ENCODE measurements at places on chromosomes 3 and 15.

- DNase-seq: no peak
Measured at GRCh38 chr3:45480218-45480617, 91.8 kb downstream of the LARS2 start.

DNA sequence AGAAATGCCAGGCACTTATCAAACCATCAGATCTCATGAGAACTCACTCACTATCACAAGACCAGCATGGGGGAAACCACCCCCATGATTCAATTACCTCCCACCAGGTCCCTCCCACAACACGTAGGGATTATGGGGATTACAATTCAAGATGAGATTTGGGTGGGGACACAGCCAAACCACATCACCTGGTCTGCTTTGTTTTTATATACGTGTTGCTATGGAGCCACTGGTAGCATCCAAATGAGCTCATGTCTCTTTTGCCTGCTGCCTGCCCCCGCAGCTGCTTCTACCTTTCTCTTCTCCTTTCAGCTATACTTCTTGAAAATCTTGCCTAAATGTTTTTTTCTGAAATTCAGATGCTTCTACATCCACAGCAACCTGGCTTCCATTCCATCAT is 26.8 kb upstream of the PCOLCE2 start:
- DNase-seq: no peak

DNA sequence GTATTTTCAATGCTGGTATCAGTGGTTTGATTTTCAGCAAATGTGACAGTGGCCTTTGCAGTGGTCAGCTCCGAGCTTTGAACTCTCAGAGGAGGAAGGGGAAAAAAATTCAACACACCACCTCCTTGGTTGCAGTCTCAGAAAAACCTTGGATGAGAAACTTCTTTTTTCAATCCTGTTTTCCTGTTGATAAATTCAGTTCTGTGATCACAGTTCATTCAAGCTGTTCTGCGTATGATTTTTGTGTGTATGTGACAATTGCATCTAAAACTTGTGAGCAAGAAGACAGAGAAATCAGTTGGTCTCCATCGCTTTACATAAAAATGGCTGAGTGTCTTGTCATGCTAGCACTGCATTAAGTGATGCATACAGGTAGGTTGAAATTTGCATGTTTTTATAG is 19.2 kb downstream of the ZBTB38 start:
- DNase-seq: no peak

GRCh38 chr3:7877312-7877711 is 624.3 kb upstream of the LMCD1 start:
- DNase-seq: no peak

DNA sequence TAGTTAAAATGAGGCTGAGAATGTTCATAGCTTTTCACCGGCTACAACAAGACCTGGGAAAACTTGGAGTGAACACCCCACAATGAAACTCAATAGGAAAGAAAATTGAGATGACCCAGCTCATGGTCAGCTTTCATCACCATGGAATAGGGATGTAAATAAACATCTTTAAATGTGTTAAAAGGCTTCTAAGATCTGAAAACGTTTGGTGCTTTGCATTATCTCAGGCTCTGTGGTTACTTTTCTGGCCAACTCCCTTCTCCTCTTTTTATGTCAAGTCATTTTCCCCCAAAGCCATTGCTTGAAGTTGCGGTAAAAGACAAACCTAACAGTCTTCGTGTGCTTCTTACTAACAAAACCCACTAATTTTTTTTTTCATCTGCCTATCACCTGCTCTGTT is 195.8 kb downstream of the MECOM start:
- no peak for DNase-seq

DNA sequence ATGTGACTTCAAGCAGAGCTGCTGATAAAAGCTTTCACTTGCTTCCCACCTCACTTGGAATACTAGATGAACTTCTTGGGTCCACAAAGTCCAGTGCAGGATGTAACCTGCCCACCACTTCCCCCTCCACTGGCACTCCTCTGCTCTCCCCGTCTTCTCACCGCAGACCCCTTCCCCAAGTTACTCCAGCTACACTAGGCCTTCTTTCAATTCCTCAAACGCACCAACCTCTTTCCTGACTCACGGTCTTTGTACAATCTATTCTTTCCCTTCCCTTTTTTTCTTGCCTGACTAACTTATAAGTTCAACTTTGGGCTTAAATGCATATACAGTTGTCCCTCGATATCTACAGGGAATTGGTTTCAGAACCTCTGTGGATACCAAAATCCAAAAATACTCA is 5.2 kb upstream of the ATP13A3 start:
- no peak for DNase-seq

DNA sequence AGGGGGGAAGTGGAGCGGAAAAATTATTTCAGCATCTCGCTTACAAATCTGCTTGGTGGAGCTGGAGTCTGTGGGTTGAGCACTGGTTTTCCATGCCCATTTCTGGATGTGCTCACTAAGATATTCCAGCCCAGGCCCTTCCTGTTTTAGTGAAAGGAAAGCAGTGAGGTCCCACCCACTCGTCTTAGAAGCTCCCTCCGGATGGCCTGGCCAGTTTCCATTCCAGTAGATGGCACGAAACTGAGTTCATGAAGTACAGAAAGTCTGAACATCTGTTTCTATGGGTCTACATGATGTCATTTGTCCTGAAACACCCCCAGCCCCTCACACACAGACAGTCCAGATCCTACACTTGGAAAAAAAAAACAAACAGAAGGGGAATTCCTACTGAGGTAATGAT is 31.9 kb upstream of the THSD4 start:
- no peak for DNase-seq

DNA sequence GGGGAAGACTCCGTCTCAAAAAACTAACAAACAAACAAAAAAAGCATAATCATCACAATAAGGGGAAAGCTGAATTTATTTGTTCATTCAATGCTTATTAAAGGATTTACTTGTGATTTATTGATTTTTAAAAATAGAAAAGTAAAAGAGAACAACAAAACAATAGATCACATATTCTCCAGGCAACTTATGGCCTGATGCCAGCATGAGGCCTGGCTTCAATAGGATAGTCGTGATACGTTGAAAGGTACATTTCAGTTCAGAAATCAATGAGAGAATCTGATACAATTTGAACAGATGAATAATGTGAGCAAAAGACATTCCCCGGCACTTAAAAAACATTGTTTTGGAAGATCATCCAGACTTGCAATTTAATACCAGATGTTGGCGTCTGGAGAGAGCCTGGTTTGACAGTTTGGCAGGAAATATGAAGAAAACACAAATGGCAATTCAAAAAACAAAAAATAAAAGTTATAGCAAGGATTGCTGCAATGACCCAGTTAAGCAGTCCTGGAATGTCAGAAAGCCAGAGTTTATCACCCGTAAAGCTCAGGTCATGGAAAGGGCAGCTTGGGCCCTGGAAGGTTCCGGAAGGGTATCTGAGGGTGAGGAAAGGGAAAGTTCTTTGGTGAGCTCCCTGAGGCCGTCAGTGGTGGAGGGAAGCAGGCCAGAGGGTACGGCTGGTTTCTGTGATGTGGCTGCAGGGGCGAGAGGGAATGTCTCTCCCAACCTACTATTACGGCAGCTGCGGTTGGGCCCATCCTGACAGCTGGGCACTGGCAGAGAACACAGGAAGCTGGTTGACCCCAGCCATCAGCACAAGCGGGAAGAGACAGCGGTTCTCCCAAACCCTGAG is 230.2 kb upstream of the HES1 start:
- no peak for DNase-seq

- no peak for DNase-seq
Measured at GRCh38 chr3:96994988-96995387, 180.6 kb downstream of the EPHA6 start.

DNA sequence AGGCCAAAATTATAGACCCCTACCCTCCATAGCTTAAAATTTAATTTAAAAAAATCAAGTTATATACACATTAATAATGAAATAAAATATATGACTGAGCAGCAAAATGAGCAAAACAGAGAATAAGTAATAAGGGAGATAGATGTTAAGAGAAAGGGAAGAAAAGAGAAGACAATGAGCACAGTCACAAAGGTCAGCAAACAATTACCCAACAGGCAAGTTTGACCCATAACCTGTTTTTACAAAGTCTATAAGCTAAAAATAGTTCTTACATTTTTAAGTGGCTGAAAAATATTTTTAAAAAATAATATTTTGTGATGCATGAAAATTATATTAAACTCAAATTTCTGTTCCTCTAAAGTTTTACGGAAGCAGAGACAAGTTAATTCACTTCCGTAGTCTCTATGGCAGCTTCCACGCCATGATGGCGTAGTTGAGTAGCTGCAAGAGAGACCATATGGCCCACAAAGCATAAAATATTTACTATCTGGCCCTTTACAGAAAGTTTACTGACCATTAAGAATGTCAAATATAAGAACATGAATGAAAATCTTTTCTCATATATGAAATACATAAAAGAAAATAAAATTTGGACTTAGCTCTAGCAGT is 47.5 kb downstream of the ACAP2 start:
- no peak for DNase-seq

GRCh38 chr3:107216711-107217110 is 160.5 kb upstream of the CCDC54 start:
- DNase-seq: no peak

GRCh38 chr3:138439646-138440045 is 5.2 kb downstream of the ESYT3 start:
- no peak for DNase-seq

All from H54 (cell line).